ENCODE measurements at places on chromosomes 13 and 19.

- no peak for DNase-seq
Measured at GRCh38 chr13:108185223-108185622, 30.1 kb downstream of the LIG4 start.

GRCh38 chr13:59621773-59622172, 542.0 kb downstream of the DIAPH3 start:
- no peak for DNase-seq

- DNase-seq, result peak; percentile 59
Measured at GRCh38 chr19:18437491-18438330, at the start of gene ISYNA1. ISYNA1 (minus strand) TSS chr19:18438133; CDS start chr19:18437979, 154 bp downstream.

- no peak for DNase-seq
Measured at GRCh38 chr13:114226088-114226487, 8.6 kb upstream of the CDC16 start.

DNA sequence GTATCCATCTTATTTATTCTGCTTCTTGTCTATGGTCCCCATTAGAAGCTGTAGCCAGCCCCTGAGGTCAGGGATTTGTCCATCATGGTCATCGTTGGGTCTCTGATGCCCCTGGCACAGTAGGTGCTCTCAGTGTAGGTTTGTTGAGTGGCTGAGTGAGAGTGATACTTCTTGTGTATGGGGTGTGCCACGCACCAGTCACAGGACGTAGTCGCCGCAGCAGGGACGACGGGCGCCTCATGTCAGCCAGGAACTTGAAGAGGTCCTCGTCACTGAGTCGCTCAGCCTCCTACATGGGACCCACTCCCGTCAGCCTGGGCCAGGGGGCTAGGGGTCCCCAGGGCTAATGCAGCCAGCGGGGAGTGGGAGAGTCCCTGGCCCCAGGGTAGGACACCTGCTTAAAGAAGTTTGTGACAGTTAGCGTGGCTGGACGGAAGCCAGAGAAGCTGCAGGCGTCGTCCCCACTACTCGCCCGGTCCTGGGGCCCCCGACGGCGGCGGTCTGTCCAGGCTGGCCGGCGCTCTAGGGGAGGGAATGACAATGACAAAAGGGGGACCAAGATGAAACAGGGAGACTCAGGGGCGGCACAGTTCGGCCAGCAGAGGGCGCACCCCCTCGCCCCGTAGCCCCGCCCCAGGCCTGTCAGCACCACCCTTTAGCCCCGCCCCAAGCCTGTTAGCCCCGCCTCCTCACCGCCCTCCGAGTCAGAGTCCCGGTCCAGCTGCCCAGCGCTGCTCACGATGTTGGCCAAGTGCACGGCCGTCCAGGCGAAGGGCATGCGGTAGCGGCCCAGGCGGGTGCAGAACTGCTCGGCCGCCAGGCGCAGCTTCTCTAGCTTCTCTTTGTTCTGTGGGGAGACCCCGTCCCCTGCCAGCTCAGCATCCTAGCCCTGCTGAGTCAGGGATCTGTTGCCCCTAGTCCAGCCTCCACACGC, 3.7 kb downstream of the ANGPTL8 start:
- peak; percentile 100 for DNase-seq

DNA sequence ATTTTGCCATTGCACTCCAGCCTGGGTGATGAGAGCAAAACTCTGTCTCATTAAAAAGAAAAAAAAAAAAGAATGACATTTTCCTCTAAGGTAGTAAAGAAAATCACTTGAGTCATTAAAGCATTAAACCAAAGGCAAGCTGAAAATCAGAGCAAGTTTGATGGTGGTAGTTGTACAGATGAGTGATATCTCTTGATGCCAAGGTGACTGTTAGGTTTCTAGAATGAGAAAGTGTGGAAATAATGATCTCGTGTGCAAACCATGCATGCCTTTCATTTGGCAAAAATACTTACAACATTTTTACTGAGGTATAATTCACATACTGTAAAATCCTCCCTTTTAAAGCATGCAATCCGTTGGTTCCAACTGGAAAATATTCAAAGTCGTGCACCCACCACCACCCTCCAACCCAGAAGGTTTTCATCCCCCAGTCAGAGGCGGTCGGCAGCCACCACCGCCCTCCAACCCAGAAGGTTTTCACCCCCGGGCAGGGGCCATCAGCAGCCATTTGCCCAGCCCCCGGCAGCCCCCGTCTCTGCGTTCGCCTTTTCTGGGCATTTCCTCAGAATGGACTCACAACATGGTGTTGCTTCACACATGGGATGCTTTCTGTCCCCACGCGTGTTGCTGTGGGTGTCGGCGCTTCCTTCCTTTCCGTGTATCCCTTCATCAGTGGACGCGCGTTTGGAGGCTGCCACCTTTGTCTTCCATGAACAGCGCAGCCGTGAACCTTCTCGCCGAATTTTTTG, 90.2 kb downstream of the ATP11A start:
- DNase-seq, result no peak

DNA sequence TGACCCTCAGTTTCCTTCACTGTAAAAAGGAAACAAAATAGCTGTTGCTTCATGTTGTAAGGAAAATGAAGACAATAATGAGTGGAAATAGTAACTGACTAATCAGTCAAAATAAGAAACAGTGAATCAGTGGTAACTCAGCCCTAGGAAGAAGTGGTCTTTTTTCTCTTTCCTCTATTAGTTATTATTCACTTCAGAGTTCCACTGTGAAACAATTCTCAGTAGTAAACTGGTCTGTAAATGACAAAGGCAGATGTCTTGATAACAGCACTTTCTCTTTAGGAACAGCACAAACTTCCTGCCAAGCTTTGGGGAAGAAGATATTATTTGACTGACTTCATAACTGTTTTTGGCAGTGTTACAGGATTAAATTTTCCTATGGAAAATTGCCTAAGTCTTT, 600.5 kb upstream of the KLHL1 start:
- no peak for DNase-seq

DNA sequence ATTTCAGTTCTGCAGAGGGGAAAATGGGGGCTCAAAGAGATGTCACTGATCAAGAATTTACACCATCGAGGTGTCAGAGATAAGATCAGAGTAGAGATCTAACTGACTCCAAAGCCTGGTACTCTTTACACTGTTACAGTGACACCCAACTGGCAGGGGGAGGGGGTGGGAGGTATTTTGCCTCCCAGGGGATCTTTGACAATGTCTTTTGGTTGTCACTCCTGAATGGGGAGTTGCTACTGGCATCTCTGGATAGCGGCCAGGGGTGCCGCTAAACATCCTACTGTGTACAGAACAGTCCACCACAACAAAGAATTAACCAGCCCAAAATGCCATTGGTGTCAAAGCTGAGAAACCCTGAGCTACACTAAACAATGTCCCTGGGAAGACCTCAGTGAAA, 3.1 kb downstream of the FPR3 start:
- DNase-seq, result no peak

GRCh38 chr13:114334305-114335053, 20.2 kb downstream of the CHAMP1 start:
- no peak for DNase-seq

DNA sequence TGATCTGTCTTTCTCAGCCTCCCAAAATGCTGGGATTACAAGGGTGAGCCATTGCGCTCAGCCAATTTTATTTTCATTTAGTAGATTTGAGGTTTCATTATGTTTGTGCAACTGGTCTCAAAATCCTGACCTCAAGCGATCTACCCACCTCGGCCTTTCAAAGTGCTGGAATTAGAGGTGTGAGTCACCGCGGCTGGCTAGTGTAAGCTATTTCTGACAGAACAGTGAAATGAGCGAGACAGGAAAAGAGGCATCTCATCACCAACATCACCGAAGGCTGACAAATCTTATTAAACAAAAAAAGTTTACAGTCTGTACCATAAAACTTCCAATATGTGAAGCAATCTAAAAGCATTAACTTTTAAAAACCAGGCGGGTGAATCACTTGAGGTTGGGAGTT, 12.2 kb upstream of the ZNF888 start:
- DNase-seq, result no peak

DNA sequence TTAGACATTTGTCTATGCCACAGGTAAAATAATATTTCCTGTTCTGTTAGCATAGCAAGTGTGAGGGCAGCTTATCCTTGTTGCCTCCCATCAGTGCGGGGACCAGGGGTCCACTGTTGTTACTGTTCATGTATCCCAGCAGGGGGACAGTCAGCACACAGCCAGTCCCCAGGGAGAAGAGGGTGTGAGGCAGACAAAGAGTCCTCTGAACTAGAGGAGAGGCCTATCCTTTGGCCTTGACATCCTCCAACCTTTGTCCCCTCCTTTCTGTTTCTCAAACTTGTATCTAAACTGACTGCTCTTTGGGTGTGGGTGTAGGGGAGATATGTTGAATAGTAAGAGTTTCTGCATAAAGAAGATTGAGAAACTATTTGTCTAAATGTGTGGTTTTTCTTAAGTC, 2.9 kb upstream of the GPR18 start:
- DNase-seq, result no peak

GRCh38 chr13:55615081-55615480, 1525.6 kb upstream of the PRR20A start:
- no peak for DNase-seq

DNA sequence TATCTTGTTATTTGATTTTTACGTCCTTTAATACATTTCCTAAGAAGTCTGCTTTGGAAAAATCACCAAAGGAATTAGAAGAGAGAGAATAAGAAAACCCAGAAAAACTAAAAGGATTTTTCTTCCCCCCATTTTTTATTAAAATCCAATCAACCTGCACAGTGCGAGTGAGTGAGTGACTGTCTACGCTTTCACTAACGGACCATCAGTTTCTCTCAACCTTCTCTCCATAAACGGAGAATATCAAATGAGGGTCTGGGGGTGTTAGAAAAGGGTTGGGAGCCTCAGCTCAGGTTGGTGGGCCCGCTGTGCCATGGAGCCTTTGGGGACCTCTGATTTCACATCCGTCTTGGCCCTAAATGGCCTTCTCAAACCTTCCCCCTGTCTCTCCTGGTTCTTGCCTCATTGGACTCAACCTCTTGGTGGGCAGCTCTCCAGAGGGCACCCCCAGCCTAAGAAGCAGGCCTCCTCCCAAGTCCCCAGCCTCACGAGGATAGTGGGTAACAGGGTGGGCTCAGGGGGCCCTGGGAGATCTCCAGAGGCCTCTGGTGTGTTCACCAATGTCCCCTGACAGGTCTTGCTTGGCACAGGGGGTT, 763 bp upstream of the LRP3 start:
- DNase-seq, result peak; percentile 7

- no peak for DNase-seq
Measured at GRCh38 chr19:54614726-54615125, 15.6 kb upstream of the LILRB1 start.

Data from AG20443 (cell line).